ENCODE measurements at places on chromosomes 1 and 21.
A peak's percentile ranks its signal among the peaks of the same experiment; 100 is the strongest.

DNA sequence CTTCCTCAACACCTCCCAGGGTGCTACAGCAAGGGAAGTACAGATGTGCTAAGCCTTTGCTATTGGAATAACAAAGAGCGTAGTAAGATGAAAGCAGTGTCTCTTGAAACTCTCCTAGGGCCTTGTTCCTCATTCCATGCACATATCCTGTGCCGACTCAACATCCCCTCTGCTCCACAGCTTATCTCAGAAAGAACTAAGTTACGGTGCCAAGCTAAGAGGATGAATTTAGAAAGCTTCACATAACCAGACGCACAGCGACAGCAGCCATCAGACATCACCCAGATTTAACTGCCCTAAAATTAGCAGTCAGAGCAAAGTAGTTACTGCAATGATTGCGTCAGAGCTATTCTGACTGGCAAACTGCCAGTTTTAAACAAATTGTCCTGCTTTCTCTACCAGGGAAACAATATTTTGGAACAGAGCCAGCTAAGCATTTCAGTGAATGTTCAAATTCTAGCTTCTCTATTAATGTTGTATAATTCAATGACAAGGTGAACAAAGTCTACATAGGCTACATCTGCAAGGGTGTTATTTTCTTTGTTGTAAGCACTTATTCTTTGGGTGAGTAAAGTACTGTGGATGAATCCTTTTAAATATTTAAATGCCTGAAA lies 9.5 kb downstream of the SIPA1L2 start:
- DNase-seq = no peak

DNA sequence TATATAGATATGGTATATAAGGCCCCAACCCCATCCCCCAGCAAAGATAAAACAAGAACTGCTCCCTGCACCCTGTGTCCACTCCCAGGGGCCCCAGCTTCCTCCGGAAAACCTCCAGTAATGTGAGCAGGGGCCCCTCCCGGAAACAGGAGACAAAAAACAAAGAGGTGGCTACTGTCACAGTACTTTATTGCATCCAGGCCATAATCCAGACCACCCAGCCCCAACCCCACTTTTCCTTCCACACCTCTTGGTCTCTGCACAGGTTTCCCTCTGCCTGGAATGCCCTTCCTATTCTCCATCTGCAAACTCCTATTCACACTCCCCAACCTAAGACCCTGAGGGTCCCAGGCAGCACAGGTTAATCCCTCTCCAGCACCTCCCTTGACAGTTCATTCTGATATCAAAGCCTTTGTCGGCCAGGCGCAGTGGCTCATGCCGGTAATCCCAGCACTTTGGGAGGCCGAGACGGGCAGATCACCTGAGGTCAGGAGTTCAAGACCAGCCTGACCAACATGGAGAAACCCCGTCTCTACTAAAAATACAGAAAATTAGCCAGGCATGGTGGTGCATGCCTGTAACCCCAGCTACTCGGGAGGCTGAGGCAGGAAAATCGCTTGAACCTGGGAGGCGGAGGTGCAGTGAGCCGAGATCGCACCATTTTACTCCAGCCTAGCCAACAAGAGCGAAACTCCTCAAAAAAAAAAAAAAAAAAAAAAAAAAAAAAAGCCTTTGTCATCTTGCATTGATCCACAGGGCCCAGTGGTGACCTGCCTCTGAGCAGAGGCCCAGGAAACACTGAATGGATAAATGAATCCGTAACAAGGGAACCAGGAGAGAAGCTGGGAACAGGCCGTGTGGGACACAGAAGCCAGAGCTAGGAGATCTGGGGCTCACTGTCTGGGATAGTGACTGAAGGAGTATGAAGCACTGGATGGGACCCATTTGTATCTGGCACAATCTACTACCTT lies 2.3 kb upstream of the AUNIP start:
- no peak for DNase-seq

DNA sequence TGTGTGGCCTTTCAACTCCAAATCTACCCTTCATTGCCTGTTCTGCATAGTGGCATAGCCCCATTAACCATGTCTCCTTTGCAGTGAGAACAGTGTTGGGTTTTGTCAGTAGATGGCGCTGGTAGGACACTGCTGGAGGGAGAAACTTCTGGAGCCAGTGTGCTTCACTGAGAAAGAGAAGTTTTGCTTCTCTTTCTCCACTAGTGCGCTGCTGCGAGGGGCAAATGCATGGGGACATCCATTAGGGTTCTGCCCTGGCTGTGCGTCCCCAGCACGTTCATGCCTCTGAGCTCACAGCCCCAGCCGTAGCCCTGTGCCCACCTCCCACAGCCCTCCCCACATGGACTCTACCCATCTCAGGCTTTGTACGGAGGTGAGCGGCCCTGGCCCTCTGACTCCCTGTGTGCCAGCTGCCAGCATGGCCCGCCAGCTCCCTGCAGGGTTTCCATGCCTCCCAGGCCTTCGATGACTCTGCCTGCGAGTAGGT lies 53.1 kb downstream of the RIMS3 start:
- peak; percentile 3 for DNase-seq

GRCh38 chr21:29943885-29944284 lies 4.1 kb upstream of the GRIK1 start:
- DNase-seq = no peak

DNA sequence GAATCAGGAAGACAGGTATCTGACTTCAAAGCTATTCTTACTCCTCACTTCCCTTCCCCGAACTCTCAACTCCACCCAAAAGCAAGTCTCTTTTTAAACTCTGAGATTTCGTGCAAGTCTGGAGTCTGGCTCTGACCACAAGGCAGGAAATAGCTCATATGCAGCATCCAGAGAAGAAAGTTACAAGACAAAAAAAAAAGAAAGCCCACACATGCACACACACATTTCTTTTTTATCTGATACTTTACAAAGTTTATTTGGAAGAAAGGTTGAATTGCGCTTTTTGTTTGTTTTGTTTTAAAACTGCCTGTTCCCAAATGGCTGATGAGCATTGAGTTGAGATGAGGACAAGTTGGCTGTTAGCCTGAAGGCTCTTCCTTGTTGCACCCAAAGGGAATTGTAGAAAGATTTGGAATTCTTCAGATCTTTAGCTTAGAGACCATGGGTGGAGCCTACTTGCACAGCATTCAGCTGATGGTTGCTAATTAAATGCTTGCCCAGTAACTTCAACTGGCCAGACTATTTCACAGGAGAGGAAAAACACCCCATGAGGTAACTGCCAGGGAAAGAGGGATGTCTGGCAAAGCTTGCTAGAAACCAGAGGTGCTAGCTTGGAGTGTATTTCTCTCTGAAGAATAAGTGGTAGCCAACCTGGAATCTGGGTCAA lies 490.3 kb downstream of the TTLL7 start:
- no peak for DNase-seq

DNA sequence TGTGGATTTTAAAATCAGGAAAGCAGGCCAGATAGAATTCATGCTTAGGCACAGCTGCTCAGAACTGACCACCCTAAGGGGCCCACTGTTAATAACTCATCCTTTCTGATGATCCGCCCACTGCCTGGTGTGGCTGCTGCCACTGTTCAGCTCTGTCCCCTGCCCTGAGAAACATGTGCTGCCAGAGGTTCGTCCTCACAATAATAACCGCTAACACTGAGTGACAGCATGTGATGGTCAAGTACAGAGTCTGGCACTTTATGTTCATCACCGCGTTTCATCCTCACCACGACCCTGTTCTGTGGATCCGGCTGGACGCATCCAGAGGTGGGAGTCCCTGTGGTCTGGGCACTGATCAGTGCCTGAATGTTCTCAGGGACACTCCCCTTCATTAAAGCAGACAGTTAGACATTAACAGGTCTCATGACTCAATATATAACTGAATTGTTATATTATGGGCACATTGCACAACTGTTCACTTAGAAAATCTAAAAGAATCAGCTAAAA lies 108.6 kb downstream of the SIM2 start:
- DNase-seq = no peak

All from NCI-H187 treated with DMSO at 0.1 percent for 48 hours (cell line).